ENCODE measurements at places on chromosomes 1 and 21.

- DNase-seq: no peak
These were observed 93.0 kb upstream of the TTC34 start for GRCh38 chr1:2894381-2895041.

DNA sequence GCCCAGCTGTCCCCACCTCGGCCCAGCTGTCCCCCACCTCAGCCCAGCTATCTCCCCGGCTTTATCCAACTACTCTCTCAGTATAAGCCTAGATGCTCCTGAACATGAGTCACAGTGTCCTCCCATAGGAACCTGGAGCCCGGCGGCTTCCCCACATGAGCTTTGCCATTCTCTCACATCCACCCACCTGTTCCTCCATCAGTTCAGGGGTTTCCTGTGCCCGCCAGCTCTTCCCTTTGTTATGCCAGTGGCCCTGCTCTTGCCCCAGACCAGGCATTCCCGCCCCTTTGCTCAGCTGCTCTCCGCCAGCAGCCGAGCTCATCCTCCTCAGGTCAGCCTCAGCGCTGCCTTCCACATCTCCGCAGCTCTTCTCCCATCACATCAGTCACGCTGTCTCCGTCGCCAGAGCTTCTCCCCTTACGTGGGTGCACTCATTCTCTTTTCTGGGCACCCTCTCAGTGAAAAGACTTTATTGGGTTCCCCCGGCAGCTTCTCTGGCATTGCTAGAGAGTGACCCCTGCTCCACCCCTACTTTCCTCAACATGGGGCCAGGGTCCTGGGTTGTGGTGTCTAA is 89.5 kb upstream of the CSF3R start:
- DNase-seq: no peak

DNA sequence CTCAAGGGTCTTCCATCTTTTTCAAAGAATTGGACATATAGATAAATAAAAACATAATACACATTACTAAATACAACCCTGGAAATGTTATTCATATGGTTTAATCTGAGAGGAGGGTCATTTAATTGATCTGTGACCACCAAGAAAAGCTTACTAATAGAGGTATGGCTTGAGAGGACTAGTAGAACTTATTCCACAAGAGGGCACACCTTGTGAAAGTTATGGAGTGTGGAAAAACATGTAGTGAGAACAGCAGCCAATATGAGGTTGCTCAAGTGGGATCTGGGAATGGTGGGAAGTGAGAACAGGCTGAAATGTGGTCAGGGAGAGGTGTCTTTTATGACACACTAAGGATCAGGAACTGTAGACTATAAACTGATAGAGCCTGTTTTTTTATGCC is 973.5 kb upstream of the B3GALT2 start:
- DNase-seq: peak; percentile 6

DNA sequence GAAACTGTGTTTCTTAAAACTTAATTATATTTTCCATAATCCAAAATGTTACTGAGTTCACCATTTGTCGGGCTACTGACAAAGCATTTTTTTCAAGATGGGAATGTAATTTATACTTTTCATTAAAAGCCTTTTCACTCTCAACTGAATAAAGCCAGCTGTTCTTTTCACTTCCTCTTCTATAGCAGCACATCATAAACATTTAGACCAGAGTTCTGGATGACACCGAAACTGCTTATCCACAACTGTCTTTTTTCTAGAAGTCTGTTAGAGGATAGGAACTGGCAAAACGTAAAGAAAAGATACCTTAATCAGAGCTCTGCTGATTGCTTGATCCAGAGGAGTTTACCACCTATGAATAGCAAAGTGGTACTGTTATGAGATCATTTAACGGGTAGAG is 594.7 kb downstream of the ADGRL2 start:
- no peak for DNase-seq

- peak; percentile 8 for DNase-seq
These were observed 37.8 kb downstream of the SMAP2 start for GRCh38 chr1:40411294-40411693.

DNA sequence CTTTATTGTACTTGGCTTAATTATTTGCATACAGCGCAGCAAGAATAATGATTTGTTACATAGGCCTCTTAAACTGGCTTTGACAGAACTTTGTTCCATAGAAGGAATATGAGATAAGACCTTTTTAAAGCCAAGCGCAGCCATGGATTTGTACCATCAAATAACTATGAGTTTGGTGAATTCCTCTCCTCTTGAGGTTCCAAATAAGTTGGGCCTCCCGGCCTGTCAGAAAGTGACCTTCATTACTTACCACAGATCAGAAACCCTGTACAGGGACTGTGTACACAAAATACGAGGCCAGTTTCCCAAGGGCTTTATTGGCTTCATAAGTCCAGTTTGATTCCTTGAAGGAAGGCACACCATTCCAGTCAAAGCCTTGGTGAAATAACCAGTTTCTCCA is 21.8 kb upstream of the HSD3B1 start:
- DNase-seq: no peak

- peak; percentile 12 for DNase-seq
These were observed 12.1 kb downstream of the ATP6V1G3 start for GRCh38 chr1:198528364-198528763.

- DNase-seq: no peak
These were observed 477.5 kb downstream of the NUF2 start for GRCh38 chr1:163799190-163799805.

GRCh38 chr1:100413035-100413434 is 60.7 kb downstream of the CDC14A start:
- DNase-seq: no peak

DNA sequence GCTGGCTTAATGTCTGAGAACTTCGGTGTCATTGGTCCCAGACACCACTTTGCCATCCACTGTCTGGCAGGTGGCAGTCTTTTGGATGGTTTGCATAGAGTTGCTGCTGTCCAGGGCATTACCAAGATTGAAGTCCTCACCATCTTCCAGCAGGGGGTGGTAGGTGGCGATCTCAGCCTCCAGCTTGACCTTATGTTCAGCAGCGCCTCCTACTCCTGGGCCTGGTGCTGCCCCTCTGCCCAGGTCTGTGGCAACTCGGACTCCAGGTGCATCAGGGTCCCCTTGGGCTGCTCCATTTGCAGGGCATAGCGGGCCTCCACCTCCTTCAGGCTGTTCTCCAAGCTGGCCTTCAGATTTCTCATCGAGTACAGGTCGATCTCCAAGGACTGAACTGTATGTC is 573.3 kb upstream of the NCAM2 start:
- DNase-seq: no peak

DNA sequence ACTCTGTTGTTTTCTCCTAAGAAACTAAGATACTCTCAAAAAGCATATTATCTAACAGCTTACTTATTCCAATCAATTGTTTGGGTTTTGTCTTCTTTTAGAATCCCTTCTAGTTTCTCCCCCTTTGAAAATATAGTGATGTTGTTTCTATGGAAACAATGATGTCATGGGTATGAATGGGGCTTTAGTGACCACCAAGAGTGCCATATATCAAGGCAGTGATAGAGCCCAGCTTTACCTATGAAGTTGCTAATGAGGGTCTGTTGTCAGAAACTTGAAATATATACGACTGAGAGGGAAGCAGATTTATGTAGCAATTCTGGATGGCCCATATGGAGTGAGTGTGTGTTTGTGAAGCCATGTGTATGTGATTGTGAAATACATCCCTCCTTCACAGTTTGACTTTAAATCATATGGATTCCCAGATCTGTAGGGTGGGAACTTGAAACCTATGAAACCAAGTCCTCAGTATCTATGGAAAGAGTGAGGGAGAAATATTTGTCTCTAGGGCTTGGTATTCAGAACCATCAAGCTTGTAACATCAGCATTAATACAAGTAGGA is 116.7 kb downstream of the SPATA46 start:
- DNase-seq: no peak

- DNase-seq: no peak
These were observed 723.5 kb upstream of the ADAMTS5 start for GRCh38 chr21:27690426-27690825.

- no peak for DNase-seq
These were observed 60.1 kb downstream of the KCNAB2 start for GRCh38 chr1:6105763-6106162.

DNA sequence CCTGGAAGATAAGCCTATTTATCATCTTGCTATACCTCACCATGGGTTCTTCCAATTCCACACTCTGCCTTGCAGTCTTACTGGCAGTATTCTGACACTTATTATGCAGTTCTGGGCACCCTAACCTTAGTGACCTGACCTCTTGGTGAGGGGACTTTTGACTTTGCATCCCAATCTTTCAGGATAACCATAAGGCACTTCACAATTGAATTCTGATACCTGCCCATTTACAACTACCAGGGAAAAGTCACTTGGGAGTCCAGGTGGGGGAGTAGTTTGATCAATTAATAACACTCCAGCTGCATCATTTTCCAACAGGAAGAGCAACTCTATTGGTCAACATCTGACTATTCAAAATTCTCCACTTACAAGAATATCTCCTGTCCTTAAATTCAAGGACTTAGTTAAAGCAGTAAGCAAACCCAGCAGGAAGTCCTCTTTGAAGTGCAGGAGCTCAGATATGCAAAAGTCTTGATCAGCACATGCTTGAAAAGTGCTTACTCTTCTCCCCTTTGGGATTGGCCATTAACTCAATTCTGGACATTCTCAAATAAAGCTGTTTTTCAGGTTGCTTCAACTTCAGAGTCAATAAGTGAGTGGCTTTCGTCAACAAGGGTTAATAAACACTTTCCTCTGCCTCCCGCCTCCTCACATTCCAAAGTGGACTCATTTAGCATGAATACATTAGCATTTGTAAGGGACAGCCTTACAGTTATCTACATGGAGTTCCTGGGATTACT is 177.4 kb upstream of the NRIP1 start:
- DNase-seq: no peak

- DNase-seq: no peak
These were observed 41.1 kb downstream of the C1orf198 start for GRCh38 chr1:230827081-230827681.

GRCh38 chr1:153932156-153933131 is 9.7 kb upstream of the GATAD2B start:
- no peak for DNase-seq

GRCh38 chr1:153733970-153734369 is 6.1 kb downstream of the INTS3 start:
- DNase-seq: no peak

DNA sequence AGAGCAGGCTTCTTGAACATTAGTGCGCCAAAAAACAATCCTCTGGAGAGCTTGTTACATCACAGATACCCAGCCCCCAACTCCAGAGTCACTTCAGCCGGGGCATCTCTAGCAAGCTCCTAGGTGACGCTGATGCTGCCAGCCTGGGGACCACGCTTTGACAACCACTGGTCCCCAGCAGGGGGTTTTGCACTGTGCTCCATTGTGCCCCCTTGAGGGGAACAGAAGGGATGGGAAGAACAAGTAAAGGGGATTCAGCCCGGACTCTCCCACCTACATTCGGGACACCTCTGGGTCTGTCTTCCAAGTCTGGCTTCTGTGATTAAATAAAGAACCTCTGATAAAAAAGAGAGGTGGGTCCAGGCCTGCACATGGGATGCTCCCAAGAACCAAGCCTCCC is 60.4 kb downstream of the ATP5PO start:
- no peak for DNase-seq

- DNase-seq: no peak
These were observed 182.9 kb downstream of the OMA1 start for GRCh38 chr1:58363585-58363984.

GRCh38 chr1:53450225-53450624 is 9.0 kb upstream of the DMRTB1 start:
- no peak for DNase-seq

GRCh38 chr1:86296305-86297205 is 99.6 kb downstream of the ODF2L start:
- DNase-seq: no peak

GRCh38 chr1:83626603-83627002 is 372.3 kb downstream of the TTLL7 start:
- DNase-seq: no peak

DNA sequence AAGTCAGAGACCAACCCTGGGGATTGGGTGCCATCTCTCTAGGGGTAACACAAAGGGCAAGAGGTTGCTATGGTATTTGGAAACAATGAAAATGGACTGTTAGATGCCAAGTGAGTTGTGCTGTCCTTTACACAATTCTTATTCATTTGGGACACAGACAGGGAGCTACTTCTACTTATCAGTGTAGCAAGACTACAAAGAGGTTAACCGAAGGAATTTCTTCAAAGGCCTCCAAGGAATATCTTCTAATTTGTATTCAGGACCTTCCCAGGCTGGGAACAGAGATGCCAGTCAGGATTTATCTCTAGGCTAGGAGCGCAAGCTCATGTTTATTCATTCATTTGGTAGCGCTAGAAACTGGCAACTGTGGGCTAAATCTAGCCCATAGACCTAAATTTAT is 2.6 kb downstream of the NAXE start:
- DNase-seq: no peak

DNA sequence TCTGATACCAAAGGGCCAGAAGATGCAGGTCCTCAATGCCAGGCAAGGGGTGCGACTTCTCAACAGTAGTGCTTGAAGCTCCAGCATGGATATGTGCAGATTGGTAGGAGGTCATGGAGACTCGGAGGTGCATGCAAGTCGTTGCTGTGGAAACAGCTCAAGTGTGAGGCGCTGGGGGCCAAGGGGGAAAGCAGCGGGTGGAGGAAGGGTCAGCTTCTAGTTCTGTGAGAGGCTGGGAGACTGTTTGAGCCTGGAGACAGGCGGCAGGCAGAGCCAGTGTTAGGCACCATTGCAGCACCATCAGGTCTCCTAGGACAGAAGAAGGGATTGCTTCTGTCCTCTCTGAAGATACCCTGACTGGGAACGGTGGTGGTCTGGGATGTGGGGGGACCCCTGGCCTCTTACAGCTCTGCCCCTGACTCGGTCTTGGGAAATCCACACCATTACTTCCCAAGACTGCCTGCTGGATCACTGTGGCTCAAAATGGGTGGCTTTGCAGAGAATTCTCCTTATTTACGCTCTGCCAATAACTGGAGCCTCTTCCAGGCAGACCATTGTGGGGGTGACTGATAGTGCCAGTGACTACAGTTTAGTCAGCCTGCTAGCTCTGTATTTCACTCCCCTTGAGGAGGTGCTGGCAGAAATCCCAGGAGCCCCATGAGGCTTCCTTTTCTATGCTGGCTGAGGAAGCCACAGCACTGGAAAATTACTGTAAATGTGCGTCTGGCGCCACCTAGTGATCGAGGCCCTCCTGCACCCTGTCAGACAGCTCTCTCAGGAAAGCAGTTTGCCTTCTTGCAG is 46.3 kb upstream of the VANGL1 start:
- peak; percentile 96 for DNase-seq

GRCh38 chr1:23692308-23692871 is 784 bp downstream of the RPL11 start:
- no peak for DNase-seq

GRCh38 chr1:13543451-13544220 is 29.8 kb upstream of the LRRC38 start:
- DNase-seq: no peak

- peak; percentile 79 for DNase-seq
These were observed 26.4 kb downstream of the SORT1 start for GRCh38 chr1:109371341-109371739.

GRCh38 chr21:36478207-36478701 is 1.7 kb downstream of the CLDN14 start:
- peak; percentile 91 for DNase-seq

GRCh38 chr1:40532844-40533424 is 1.5 kb downstream of the ZNF684 start:
- peak; percentile 53 for DNase-seq
